ENCODE measurements at places on chromosomes 7 and 10.

GRCh38 chr10:21503542-21503941, 21.9 kb downstream of the SKIDA1 start:
- DNase-seq, result no peak

DNA sequence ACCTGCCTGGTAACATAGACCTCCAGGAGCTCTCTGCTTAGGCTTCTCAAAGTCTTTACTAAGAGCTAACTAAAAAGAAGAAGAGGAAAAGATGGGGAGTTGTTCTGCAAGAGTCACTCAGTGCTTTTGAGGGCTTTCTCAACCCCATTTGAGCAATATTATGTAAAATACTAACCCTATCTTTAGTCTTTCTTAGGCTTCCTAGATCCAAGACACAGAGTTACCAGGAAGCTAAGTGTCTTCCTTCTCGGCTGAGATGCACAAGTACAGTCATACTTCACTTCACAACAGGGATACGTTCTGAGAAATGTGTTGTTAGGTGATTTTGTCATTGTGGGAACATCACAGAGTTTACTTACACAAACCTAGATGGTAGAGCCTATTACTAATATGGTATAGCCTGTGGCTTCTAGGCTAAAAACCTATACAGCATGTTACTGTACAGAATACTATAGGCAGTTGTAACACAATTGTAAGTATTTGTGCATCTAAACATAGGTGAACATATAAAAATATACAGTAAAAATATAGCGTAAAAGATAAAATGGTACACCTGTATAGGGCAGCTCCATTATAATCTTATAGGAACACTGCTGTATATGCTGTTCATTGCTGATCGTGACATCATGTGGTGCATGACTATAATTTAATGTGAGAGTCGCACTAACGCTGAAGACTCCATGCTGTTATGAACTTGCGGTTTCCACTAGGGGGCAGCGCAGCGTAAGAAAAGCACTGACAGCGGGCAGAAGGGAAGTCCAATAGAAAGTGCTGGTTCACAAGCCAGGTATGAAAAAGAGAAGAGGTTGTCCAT, 16.3 kb downstream of the ANKRD22 start:
- peak; percentile 62 for DNase-seq

DNA sequence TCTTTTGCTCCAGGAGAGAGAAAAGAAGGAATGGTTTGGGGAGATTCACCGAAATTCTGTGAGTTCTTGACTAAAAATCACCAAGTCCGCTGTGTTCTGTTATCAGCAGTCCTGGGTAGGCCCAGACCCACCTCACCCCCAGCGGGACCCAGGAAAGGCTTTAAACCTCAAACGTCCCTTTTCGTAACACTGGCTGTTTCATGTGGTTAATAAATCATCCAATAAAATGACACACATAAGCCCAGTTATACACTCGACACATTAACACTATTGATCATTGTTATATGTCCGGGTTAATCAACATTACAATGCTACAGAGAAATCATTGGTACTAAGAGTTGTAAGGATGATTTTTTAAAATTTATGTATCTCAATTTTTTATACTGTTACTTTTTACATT, 25.2 kb downstream of the DIP2C start:
- no peak for DNase-seq

- DNase-seq, result no peak
Observed at GRCh38 chr10:89217057-89217990, 10.2 kb upstream of the CH25H start.

- DNase-seq, result no peak
Observed at GRCh38 chr7:127252778-127253280, at the start of gene GRM8. Gene GRM8 (minus strand): TSS chr7:127252941.

- DNase-seq, result no peak
Observed at GRCh38 chr10:4136121-4136520, 351.1 kb upstream of the KLF6 start.

DNA sequence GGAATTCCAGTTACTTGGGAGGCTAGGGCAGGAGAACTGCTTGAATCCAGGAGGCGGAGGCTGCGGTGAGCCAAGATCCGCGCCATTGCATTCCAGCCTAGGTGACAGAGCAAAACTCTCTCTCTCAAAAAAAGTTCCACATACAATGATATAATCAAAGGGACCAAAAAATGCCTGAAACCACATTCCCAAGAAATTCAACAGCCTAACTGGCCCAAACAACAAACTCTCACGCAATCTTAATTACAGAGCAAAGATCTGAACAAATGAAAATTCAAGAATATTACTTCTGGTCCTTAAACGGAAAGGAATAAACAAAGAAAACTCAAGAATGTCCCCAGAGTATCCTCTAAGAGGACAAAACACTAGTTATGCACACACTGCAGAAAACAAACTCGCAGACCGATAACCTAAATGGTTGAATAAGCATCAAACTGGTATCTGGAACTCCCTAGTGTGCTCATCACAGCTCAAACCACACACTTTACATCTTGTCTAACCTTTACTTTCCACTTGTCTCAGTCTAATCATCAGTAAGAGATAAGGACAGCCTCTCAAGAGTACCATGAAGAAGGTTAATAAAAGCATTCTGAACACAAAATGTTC, 3.7 kb downstream of the OGA start:
- no peak for DNase-seq

DNA sequence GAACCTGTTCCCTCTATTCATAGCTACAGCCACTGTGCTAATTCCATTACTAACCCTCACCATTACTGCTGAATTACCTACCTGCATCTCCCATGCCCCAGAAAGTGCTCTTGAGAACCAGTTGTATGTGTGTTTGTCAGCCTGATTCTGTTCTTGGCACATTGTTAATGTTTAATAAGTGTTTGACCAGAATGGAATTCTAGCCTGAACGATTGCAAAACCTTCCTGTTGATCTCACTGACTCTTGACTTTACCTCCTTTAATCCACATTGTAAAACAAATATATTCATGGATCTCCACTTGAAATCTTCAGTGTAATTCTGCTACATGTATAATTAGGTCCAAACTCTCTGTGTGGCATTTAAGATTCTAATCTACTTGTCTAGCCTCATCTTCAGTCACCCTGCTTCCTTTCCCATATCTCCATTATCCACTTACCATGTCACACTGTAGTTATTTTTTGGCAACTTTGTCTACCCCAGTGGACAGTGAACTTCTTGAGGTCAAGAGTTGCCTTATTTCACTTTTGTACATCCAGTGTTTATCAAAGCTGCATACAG, 4.9 kb downstream of the ZNF277 start:
- no peak for DNase-seq

GRCh38 chr7:147586526-147586925, 1004.0 kb upstream of the C7orf33 start:
- DNase-seq, result no peak

- DNase-seq, result no peak
Observed at GRCh38 chr10:58771863-58772262, 259.2 kb downstream of the BICC1 start.

GRCh38 chr7:114302858-114303257, 111.8 kb upstream of the FOXP2 start:
- DNase-seq, result no peak

GRCh38 chr10:122475591-122476332, 14.4 kb downstream of the HTRA1 start:
- DNase-seq, result no peak

- DNase-seq, result no peak
Observed at GRCh38 chr7:135965602-135966001, 11.6 kb downstream of the MTPN start.

DNA sequence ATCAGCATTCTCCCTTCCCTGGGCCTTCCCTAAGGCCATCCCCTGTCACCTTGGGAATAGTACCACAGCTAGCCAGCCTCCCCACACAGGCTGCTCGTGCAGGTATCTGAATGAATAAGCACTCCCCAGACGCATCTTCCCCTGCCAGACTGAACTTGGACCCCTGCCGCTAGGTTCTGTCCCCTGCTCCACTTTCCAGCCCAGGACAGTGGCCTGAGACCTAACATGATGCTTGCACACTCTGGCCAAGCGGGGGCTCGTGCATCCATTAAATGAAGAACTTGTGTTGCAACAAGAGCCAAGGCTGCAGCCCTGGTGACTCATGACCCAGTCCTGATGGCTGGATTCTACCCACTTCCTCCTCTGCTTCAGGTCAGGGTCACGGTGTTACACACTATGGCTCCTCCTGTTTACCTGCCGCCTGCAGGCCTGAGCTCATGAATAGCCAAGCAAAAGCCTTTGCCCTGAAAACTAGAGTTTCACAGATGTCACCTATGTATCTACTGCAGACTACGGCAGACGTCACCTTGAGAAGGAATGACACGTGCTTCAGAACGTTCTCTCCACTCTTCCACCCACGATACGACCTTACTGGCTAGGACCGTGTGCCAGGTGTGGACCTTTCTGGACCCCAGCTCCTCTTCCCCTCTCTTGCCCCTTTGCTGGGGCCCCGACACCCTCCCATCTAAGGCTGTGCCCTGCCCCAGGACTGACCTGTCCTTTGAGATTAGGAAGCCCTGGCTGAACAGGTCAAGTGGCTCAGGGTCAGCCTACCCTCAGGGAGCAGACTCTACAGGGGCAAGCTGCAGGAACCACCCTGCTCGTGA, 6.5 kb downstream of the ASB13 start:
- DNase-seq, result no peak

DNA sequence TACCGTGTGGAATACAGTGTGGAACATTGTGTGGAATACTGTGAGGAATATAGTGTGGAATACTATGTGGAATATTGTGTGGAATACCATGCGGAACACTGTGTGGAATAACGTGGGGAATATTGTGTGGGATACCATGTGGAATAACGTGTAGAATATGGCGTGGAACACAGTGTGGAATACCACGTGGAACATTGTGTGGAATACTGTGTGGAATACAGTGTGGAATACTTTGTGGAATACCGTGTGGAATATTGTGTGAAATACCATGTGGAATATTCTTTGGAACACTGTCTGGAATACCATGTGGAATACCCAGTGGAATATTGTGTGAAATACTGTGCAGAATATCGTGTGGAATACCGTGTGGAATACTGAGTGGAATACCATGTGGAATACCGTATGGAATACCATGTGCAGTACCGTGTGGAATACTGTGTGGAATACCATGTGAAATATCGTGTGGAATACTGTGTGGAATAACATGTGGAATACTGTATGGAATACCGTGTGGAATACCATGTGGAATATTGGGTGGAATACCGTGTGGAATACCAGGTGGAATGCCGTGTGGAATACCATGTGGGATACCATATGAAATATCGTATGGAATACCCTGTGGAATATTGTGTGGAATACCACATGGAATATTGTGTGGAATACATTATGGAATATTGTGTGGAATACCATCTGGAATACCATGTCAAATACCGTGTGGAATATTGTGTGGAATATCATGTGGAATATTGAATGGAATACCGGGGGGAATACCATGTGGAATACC, 133.1 kb upstream of the CHST15 start:
- DNase-seq, result no peak

DNA sequence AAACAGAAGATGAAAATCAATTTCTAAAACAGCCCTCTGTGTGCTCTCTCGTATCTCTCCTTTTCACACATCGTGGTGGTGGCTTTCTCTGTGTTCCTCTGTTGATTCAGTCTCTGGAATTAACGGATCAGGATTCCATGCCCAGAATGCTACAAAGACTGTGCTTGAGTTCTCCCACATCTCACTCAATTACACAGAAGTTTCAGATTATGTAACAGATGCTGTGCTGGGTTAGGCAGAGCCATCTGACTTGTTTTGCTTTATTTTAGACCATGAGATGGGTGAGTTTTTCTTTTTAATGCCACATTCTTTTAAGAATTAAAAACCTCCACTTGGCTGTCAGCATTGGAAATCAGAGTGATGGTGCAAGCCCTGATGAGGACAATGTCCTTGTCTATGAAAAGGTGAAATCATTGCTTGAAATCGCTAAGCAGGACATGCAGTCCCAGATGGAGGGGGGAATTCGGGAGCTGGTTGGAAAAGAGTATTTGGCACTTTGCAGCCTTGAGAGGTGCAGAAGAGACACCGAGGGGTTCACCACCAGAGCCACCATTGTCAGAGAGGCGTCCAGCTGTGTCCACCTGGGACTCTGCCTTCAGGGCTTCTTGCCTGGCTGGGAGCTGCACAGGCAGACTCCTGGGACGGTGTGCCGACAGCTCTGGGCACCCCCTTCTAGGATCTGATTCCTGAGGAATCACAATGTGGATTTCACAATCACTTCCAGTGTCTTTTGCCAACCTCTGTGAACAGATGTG, 80.4 kb downstream of the EGFR start:
- no peak for DNase-seq

DNA sequence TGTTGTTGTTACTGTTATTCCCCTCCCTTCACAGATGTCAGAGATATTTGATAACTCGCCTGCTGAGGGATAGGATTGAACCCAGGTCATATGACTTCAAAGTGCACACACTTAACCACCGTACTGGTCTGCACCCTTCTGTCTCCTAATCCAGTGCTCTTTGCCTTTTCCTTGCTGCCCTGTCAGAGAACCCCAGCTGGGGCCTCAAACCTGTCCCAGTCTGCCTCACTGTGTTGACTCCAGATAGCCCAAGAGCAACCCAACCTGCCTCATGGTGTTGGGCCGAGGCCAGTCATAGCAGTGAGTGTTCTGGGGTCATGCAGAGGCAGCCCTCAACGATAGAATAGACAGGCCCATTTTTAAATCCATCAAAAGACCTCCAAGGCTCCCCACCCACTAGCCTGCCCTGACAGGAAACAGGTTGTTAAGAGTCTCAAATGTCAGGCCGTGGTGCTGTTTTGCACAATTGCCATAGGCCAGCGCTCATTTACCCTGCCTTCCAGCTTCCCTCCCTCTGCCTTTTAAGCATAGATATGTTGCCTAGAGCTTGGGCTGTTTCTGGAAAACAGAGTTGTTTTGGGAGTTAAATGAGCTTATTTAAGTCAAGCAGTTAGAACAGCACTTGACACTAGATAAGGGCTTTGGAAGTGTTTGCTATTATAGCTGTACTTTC, 37.0 kb upstream of the PDCD4 start:
- no peak for DNase-seq

DNA sequence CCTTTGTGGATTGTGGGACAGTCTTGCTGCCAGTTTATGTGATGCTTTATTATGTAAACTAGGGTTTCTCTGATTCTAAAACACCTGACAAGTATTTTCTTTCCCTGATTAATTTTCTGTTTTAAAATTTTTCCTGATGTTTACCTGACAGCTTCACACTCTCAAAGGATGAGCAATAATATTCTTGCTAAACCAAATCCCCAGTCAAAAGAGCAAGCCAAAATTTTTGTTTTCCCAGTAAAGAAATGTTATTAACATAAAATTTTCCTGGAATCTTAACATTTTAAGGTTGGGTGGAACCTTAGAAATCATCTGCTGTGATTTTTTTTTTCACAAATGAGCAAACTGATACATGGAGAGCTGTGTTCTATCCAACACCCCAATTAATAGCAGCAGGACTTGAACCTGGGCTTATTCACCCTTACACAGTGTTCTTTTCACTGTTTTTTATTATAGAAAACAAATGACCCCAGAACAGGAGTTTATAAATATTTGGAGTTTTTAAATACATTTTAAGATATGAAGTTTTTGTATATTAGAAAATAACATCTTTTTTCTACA, 185.2 kb upstream of the VIPR2 start:
- no peak for DNase-seq
